Sciatic nerve (tissue), 2 donors: ENCODE measurements at places on chromosomes 7 and 10. TPM values are rescaled to one million over a fixed set of nuclear protein-coding genes. Genes with fewer than 3 reads are reported as not detected.

DNA sequence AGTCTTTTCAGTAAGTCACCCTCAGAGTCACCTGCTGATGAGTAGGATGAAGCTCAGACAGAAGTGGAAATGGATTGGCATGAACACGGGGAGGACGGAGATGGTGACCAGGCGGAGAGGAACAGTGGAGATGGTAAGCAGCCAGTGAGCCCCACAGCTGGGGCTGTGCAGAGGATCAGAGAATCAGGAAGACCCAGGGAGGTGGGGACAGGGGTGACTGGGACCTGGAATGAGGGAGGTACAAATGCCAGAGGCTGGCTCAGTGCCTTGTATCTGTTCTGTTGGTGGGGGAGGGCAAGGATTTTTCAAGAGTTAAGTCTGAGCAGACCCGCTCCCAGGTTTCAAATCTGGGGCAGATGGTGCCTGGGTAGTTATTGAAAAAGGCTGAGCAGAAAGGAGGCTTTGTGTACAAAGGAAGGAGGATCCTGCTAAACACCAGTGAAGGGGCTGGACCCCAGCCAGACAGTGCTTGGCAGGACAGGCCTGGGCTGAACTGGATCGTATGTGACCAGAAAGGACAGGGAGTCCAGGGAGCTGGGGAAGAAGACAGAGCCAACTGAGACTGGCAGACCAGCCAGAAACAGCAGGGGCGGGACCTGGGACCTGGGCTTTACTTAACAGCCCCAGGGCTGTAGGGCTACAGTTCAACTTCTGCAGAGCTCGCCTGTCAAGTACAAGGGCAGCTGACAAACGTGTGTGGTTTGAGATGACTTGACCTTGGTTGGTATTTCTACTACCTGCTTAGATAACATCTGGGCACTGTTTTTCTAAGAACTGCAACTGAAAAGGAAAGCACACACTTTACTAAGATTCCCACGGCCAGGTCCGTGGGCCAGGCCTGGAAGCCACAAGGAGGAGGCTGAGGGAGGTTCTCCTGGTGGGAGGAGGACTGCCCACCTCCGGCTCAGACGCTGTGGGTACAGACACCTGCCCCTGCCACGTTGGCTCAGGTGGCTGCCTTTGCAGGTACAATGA lies 13.2 kb upstream of the FRMPD2 start:
- DNase-seq = peak; percentile 59

DNA sequence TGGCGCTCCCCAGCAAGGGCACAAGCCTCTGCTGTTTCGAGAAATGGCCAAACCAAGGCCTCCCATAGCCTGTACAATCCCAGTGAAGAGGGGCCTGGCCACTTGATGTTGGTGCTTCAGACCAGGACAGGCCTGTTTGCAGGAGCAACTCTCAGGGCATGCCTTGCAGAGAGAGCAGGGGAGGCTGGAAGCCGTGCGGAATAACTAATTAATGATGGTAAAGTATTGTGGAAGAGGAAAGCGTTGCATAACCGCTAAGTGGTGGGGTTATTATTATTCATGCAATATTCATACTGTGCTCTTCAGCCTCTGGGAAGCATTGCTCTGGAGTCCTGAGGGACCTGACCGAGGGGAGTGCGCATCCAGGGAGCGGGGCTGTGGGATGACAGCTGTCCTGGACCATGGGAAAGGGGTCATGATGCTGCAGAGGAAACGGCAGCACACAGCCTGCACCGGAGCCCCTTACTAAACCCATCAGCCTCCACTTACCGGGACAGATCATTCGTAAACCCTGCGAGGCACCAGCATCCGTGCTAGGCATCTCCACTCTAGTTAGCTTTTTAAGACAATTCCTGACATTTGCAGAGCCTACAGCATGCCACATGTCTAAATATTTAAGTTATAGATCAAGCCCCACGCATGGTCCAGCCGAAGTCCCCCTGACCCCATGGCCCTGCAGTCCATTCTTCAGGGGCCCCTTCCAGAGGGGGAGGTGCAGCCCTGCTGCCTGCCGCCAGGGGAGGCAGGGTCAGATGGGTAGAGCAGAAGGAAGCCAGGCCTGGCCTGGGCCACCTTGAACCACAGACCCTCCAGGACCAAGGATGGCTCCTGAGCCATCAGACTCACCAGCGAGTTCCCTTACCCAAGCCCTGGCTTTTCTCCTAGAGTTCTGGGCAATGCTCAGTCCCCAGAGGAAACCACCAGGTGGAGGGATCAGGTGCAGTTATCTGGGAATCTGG lies 11.6 kb downstream of the TMEM273 start:
- DNase-seq = peak; percentile 50

ADGRA1 gene
- 0.13 TPM for total RNA-seq

CUEDC2 gene
- total RNA-seq = 101 TPM

GRCh38 chr10:95480901-95481491 lies 80.2 kb downstream of the SORBS1 start:
- DNase-seq = no peak

DNA sequence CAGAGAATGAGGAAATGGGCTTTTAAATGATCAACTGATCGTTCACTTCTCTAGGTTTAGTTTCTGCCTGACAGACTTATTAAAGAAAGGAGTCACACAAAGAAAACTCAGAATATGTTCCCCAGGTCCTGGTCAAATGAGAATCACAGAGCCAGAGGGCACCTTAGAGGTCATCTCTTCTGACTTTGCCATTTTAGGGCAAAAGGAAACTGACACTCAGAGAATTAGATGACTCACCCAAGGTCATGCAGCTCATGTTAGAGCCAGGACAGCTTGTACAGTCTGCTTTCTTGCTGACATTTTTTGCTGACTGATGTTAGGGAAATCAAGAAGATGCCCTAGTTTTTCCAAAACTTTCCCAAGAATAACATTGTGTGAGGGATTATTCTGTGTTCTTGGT lies 312.7 kb upstream of the SP8 start:
- DNase-seq = no peak

PLEKHS1 gene
- 0.22 TPM for total RNA-seq

DNA sequence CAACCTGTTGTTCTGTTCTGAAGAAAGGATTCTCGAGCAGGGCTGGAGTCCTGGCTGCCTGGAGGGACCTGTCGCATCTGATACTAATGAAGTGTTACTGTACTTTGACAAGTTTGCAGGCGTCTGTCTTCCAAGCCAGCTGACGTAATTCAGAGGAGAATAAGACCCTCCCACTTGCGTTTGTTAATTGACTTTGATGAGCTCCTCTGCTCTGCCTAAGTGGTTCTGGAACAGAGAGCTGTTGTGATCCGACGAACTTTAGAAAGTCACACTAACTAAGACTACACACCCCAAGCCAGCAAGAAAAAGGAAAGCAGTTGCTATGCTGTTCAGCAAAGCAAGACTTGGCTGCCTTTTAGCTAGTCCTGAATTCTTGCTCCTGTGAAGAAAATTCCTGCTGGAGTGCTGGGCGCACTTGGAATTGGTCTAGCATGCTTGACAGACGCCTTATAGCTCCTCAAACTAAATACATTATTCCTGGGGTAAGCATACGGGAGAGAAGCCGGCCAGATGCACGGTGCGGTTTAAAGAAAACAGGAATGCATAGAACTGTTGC lies 200.3 kb downstream of the CACNB2 start:
- DNase-seq = no peak

DNA sequence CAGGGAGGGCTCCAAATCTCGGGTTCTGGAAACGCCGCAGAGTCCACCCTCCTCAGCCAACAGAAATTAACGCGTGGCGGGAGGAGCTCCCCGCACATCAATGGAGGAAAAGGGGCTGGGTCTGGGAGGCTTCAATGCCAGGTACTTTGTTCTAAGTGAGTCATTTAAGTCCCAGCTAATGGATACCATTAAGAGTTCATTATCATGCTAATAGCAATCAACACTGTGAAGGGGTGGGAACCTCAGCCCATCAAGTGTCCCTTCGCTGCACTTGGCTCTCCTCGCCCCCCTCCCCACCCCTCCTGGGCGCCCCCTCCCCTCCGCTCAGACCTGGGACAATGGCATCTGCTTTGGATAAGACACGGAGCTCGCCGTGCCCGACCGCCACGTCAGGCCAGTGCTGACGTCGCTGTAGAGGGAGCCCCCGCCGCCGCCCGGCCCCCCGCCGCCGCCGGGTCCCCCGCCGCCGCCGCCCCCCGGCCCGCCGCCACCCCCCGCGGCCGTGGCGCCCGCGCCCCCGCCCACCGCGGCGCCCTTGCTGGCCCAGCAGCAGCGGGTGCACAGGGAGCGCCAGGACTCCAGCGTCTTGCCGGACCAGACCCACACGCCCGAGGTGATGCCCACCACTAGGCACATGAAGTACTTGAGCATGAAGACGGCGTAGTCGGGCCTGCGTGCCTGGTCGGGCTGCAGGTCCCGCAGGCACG lies 2.9 kb downstream of the FZD8 start:
- DNase-seq = no peak

INA gene
- total RNA-seq = not detected

DNA sequence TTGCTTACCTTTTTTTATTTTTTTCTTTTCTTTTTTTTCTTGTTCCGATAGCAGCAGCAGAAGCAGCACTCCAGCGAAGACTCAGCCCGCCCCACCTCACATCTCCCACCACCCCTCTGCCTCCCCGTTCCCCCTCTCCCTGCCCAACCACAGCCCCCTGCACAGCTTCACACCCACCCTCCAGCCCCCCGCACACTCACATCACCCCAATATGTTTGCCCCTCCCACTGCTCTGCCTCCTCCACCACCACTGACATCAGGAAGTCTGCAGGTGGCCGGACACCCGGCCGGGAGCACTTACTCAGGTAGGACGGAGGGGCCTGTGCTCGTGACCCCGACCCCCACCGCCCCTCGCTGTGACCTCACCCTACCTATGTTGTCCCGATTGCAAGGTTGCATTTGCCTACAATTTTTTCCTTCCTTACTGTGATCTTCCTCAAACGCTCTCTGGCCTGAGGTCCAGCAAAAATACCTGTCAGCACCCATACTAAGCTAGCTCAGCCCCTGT lies 367.2 kb upstream of the GALNT17 start:
- no peak for DNase-seq

- DNase-seq = no peak
Observed at GRCh38 chr10:78763234-78763633, 305.5 kb upstream of the ZMIZ1 start.

DNA sequence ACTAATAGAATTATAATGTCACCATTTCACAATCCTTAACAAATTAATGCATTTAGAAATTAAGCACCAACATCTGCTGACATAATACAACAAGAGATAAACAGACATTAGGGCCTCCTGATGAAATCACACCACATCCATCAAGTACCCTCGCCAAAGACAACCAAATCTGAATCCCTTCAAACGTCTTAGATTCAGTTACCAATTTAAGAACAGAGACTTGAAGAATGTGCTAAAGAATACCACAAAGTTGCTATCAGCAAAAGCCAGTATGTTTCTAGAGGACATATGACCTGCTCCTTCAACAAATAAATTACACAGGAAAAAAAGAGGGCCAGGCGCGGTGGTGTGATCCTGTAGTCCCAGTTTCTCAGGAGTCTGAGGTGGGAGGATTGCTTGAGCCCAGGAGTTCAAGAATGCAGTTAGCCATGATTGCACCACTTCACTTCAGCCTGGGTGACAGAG lies 144.5 kb downstream of the REEP3 start:
- no peak for DNase-seq

DNA sequence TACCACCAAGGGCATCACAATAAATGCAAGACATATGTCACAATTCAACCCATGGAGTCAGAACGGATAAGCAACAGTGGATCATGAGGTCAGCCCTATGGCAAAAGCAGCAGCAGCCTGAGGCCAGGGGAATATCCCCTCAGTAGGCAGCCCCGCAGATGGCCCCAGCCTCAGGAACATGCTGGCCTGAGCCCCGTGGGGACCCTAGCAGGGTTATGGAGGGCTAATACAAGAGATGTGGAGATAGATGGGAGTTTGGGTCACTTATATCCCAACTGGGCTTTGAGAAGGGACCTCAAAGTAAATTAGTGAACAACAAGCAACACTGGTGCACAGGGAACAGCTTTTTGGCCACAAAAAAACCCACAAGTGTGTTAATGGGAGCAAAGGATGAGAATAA lies 9.1 kb downstream of the TMEM72 start:
- no peak for DNase-seq

ADRB1 gene
- 0.76 TPM for total RNA-seq

GRCh38 chr7:44845451-44845850 lies 2.4 kb downstream of the H2AZ2 start:
- no peak for DNase-seq

- no peak for DNase-seq
Observed at GRCh38 chr7:98000356-98000755, 10.4 kb upstream of the OCM2 start.

GRCh38 chr7:141200191-141201108 lies 126.6 kb downstream of the TMEM178B start:
- DNase-seq = no peak

GRCh38 chr10:96986200-96986856 lies 154.2 kb downstream of the LCOR start:
- DNase-seq = no peak

GRCh38 chr10:61304746-61305145 lies 148.4 kb downstream of the TMEM26 start:
- DNase-seq = no peak

DNA sequence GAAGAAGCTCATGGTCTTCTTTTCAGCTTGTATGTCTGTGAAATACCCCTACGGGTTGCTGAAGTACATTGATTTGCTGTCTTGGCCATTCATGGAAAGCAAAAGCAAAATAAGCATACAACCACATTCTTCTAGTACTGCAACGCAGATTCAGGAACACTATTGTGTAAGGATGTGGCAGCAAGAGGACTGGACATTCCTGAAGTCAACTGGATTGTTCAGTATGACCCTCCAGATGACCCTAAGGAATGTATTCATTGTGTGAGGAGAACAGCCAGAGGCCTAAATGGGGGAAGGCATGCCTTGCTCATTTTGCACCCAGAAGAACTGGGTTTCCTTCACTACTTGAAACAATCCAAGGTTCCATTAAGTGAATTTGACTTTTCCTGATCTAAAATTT lies 133.4 kb upstream of the ANKRD1 start:
- DNase-seq = no peak

DNA sequence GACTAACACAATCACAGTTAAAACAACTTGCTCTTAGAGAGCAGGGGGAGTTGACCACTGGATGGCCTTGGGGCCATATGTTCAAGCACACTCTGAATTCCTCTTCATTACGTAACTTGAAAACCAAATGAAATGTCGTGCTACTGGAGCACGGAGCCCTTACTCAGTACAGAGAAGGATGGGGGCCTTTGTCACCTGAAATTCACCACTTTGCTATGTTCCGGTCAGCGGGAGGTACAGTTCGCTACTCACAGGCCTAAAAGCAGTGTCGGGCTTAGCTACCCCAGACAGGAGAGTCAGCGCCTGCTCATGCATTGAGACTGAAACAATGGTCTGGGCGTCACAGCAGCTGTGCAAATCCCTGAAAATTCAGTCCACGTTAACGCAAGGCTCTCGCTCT lies 39.6 kb downstream of the GLI3 start:
- no peak for DNase-seq
